Activated CD4-positive, alpha-beta T cell treated with anti-CD3 and anti-CD28 coated beads for 24 hours (primary cell): ENCODE measurements at places on chromosomes 3 and 15.

DNA sequence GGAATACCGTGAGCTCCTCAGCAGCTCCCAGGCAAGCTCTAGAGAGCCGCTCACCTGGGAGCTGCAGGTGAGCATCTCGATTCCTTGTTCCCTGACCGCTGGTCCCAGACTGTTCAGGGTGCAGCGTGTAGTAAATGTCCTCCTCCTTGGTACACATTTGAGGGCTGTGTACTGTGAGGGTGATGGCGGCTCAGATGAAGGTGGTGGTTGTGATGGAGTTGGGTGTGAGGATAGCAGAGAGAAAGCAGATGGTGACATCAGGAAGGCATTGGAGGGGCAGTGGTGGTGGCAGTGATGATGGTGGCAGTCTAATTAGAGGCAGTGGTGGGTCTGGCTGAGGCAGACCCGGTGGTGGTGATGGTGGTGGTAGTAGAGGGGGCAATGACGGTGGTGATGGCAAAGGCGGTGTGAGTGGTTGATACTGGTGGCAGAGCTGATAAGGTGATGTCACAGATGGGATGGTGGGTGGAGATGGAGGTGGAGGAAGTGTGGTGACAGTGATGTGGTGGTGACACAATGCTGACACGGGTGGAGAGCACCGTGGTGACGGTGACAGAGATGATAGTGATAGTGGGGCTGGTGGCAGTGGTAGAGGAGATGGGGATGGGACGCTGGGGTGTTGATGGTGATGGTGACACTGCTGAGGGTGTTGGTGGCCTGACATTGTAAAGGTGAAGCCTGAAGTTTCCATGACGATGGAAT lies at the start of gene DNAJB8:
DNAJB8 (minus strand) TSS at position 51 of the 702 bp plus-strand sequence. CDS start 3,645 bp downstream, outside the sequence.
- no peak for DNase-seq

GRCh38 chr3:51980253-51980652 lies 3.1 kb upstream of the ACY1 start:
- DNase-seq, result no peak

DNA sequence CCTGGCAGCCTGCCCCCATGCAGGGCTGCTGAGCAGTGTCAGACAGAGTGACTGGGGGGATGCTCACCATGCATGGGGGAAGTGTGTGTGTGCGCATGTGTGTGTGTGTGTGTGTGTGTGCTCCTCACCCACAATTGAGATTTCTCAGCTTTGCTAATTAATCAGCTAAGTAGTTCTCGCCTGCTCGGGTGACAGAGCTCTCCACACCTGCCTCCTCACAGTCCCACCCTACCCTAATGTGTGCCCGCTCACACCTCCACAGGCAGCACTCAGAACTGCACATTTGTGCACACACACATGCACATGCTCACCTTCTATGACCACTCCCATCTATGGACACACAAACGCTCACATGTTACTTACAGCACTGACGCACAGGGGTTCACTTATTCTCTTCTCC lies 37.3 kb downstream of the CACNA2D2 start:
- DNase-seq, result no peak

GRCh38 chr3:111588527-111588926 lies 6.6 kb downstream of the ZBED2 start:
- DNase-seq, result no peak

GRCh38 chr3:174325171-174325570 lies 534.0 kb upstream of the NAALADL2 start:
- DNase-seq, result no peak

DNA sequence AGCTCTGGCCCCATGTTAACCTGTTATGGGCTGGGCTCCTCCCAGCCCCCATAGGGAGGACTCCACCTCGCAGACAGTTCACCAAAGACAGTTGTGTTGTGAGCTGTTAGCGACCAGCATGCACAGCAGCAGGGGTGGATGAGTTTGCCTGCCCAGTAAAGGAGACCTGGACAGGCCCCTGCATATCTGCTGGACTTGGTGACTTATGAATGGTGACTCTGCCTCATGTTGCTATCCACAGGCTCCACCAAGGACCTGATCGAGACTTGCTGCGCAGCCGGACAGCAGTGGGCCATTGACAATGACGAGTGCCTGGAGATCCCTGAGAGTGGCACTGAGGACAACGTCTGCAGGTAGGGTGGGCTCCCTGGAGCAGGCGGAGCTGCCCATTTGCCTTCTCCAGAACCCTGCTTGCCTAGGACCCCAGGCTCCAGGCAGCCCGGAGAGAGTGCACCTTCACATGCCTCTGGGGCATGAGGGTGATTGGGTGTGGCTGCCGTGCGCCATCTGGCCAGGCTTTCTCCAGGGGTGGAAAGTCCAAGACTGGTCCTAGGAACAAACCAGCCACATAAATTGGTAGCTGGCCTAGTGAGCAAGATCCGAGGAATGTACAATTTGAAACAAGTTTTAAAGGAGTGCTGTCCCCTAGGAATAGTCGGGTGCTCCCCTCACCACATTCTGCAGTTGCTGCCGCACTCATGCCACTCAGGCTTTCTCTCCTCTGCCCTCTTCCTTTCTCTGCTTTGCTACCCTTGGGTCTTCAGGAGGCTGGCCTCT lies 59.1 kb downstream of the FBLN2 start:
- DNase-seq, result no peak

DNA sequence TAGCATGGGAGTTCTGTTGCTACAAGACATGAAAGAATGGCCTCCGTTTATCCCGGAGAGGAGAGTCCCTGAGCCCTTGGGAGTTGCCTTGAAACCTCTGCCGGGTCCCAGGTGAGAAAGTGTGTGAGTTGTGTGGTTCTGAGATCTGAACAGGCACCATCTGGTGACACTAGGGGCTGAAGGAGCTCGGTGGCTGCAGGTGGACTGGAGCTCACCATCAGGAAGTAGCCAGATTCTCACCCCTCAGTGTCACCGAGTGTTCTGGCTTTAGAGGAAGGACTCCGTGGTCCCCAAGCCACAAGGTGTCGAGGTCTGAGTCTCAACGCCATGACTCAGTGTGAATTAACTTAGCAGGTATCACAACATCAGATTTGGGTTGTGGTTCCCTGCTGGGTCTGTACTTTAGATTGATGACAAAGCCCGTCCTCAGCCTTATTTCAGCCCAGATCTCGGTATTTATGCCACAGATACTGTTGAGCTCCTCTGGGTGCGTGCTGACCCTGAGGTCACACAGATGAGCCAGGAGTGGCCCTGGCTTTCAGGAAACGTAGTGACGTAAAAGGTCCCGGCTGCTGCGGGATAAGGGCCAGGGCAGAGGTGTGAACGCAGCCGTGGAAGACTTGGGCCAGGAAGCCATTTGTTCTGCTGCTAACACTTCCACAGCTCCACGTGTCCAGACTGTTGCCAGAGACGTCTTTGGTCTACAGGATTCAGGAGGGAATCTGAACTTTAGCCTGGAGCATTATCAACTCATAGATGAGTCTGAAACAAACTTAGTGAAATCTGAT lies 54.4 kb downstream of the PGPEP1L start:
- no peak for DNase-seq

- DNase-seq, result no peak
Measured at GRCh38 chr3:89380016-89380415, 272.6 kb downstream of the EPHA3 start.

- DNase-seq, result no peak
Measured at GRCh38 chr15:80636675-80637074, 58.4 kb upstream of the ABHD17C start.

DNA sequence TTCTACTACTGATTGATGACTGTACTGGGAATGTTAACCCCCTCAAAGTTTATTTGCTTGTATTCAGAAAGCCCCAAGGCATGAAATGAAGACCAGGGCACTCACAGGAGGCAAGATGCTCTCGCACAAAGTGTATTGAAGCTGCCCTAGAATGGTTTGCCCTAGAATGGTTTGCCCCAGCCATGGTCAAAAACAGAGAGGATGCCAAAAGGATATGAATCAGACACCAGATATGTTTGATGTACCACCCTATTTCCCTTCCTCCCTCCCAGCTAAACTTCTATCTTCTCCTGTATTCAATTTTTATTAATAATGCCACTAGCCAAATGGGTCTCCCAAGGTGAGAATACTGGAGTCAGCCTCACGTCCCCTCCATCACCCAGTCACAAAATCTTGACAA lies 101.3 kb downstream of the TMCO5A start:
- no peak for DNase-seq

- no peak for DNase-seq
Measured at GRCh38 chr3:197520311-197521276, 35.2 kb downstream of the BDH1 start.

- DNase-seq, result no peak
Measured at GRCh38 chr3:149479621-149480325, 5.3 kb downstream of the TM4SF4 start.

GRCh38 chr3:132550579-132551305 lies 46.3 kb upstream of the ACKR4 start:
- no peak for DNase-seq

GRCh38 chr3:110859993-110860392 lies 211.6 kb upstream of the NECTIN3 start:
- DNase-seq, result no peak

DNA sequence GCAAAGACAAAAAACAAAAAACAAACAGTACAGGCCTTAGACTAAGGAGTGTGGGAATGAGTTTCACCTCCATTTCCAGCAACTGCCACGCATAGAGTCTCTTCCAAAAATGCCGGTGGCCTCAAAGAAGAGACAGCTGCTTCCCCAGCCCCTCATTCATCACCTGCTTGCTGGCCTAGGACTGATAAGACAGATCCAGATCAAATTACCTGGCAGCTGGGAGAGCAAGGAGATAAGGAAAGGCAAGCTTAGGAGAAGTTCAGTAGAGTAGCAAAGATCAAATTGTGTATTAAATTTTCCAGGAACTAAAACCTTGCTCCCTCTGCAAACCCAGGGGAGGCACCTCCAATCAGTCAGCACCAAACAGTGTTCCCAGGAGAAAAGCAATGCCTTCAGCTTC lies 325.8 kb upstream of the CTNNB1 start:
- DNase-seq, result no peak

DNA sequence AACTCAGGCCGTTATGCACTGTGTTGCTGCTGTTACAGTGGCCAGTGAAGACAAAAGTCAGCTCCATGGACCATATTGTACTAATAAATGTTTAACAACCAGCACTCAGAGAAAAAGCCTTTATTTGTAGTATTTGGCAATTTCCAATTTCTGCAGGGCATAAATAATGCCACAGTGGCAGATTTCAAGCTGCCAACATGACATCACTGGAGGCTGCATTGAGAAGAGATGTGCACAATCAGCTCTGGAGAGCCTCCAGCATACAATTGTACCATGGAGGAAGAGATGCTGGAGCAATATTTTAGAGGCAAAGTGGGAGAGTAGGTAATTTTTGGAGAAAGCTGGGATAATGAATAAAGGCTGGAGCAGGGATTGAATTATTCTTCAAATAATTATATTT lies 9.7 kb upstream of the ALCAM start:
- no peak for DNase-seq

- no peak for DNase-seq
Measured at GRCh38 chr3:21328711-21329390, 422.2 kb downstream of the ZNF385D start.

- DNase-seq, result no peak
Measured at GRCh38 chr15:25169318-25169717, 214.5 kb downstream of the SNRPN start.
